WTC11 (cell line): ENCODE measurements at places on chromosomes 13 and 19.

DNA sequence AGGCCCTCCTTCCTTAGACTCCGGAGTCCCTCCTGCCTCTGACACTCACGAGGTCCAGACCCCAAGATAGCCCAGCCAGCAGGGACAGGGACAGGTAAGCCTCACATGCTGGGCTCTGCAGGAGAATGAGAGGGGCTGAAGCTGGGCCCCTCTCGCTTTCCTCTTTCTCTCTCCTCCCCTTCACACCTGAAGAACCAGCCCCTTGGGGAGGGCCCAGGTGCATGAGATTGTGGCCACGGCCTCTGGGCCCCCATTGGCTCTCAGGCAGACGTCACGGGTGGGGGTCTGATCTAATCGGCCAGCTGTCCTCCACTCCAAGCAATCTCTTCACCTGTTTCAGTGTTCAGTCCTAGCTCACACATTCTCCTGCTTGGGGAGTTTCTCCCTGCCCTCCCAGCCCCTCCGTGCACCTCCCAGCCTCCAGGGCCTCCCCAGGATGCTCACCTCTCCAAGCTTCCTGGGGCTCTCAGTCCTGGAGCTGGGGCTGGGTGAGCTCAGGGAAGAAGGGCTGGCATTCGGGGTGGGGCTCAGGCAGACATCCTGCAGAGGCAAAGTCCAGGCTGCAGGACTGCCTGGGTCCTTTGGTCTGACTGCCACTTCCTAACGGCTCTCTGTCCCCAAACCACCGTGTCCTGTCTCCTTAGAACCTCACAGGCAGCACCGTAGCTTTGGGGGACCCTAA lies 2.8 kb downstream of the TMEM150B start:
- no peak for DNase-seq

DNA sequence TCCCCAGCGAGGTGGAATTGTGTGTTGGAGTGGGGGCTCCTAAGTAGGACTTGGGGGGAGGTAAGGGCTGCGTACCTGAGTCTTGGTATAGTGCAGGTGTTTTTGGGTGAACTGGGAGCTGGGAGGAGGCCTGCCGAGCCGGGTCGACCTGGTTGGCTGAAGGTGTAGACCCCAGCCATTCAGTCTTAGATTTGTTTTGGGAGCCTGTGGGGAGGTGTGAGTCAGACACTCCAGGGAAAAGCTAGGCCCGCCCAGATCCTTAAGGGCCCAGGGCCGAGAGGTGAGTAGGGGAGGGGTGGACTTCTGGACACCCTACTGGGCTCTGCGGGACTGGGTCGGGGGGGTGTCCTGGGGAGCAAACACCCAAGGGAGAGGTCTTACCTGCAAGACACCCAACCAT lies 935 bp downstream of the CRB3 start:
- DNase-seq = no peak

- DNase-seq = no peak
Measured at GRCh38 chr19:40754611-40755247, 3.7 kb downstream of the SNRPA start.

- DNase-seq = no peak
Measured at GRCh38 chr19:1318678-1319471, 33.2 kb downstream of the EFNA2 start.

GRCh38 chr13:24270639-24271141 lies 38.7 kb upstream of the C1QTNF9 start:
- DNase-seq = no peak

DNA sequence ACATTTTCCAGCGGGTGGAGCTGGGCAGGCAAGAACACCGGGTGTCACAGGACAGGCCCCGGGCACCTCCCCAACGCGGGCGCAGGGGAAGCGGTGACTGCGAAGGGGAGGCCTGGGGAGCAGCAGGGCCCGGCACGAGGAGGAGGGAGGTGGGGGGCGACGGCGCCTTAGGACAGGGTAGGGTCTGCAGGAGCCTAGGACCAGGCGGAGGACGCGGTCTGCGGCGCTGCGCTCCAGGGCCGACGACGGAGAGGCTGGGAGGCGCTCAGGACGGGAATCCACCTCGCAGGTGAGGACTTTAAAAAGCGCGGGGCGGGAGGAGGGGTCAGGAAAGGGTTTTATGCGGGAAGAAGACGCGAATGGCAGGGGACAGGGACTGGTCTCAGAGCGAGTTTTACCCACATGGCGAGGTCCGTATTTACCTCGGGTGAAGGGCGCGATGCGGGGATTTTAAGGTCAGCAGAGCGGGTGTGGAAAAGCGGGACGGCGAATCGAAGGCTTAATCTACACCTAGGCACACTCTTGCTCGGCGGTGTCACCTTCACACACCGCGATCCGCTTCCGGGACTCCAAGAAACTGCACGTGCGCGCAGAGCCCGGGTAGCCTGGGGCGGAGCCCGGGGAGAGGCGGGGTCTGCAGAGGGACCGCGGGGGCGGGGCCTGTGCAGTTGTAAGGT lies 13.5 kb downstream of the ERVV-2 start:
- peak; percentile 89 for DNase-seq

- no peak for DNase-seq
Measured at GRCh38 chr19:44869733-44870470, 21.2 kb upstream of the TOMM40 start.

GRCh38 chr19:47776568-47776967 lies 1.9 kb upstream of the SELENOW start:
- no peak for DNase-seq

DNA sequence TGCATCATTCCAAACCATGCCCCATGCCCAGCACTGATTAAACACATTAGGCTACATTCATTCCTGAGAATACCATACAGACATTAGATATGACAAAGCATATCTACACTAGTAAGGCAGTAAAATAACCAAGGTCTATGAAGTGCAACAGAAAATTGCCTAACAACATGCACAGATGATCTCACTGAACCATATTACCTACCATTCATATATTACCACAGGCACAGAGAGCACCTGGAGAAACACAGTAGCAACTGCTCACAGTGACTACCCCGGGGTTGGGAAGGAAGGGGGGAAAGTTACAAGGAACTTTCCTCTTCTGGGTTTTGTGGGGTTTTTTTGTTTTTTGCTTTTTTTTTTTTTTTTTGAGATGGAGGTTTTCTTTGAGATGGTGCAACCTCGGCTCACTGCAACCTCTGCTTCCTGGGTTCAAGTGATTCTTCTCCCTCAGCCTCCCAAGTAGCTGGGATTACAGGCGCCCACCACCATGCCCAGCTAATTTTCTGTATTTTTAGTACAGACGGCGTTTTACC lies 669.6 kb downstream of the UQCRFS1 start:
- no peak for DNase-seq

DNA sequence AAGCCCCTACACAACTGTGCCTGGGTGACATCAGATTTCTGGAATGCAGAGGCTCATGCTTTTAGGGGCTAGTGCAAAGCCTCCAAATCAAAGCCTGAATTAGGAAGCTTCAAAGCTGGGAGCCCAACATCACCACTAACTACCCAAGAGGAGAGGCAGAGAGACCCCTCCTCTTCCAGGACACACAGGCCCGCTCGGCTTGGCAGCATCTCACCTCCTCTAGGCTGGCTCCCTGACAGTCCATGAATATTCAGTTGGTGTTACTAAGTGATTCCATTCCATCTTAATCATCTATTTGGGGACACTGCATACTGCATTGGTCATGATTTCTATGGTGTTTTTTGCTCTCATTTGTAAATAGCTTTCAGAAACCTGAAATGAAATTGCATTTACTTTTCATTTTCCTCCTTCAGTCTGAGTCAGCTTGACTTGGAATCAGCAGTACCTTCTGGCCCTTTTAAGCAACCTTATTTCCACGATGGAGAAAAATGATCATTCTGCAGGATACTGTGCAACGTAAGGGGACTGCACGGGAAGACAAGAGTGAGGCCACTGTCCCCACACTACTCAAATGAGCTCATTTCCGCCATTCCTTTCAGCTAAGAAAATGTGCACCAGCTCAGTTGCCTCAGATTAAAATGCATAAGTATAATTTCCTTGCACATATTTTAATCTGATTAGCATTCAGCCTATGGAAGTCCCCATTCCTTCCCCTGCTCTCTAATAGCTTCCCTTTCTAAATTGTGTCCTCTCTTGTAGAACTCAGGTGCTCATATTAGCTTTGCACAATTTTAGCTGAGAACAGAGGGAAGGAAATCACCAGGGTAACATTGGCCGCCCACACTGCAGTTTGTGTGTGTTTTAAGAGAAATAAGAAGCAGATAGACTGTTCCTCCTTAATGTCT lies 219.9 kb downstream of the RFC3 start:
- no peak for DNase-seq

- no peak for DNase-seq
Measured at GRCh38 chr13:92560883-92561282, 665.7 kb upstream of the GPC6 start.

DNA sequence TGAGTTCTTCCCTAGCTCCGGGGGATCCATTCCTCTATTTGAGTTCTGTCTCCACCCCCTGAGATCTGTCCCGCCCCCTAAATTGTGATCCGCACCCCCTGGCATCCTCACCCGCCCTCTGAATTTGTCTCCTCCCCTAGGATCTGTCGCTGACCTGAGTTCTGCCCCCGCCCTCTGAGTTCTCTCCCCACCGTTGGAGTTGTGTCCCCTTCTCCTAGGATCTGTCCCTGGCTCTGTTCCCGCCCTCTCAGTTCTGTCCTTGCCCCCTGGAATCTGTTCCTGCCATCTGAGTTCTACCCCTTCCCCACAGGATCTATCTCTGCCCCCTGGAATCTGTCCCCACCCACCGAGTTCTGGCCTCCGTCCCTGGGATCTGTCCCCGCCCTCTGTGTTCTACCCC lies 1.0 kb upstream of the SLC17A7 start:
- DNase-seq = peak; percentile 67

GRCh38 chr13:113666329-113666670 lies 719 bp upstream of the GRK1 start:
- no peak for DNase-seq

DNA sequence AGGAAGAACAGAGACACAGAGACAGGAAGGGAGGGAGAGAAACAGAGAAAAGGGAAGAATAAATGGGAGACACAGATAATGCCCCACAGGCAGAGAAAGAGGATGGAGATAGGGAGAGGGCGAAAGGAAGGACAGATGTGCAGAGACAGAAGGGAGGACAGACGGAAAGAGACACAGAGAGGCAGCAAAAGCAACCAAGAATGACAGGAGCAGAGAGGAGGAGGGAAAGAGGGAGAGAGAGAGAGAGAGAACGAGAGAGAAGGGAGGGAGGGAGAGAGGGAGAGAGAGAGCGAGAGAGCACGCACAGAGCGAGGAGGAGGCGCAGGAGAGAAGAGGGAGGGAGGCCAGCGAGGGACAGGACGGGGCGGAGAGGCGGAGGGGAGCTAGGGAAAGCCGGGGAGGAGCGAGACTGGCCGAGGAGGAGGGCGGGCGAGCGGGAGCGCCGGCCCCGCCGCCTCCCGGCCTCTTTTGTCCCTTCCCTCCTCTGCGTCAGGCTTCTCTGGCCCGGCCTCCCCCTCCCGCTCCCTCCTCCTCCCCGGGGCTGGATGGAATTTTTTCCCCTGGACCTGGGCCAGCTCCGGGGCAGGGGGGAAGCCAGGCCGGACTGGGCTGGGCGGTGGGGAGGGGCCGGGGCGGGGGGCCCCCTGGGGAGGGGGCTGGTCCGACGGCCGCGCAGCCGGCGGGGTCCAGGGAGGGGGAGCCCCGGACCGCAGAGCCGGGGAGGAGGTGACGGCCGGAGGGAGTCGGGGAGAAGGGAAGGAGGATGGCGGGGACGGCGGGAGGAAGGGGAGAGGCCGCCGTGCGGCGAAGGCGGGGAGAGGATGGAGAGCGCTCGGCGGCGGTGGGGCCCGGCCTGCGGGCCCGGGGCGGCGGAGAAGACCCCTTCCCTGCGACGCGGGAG lies 4.2 kb upstream of the SPACA6 start:
- peak; percentile 81 for DNase-seq

- DNase-seq = no peak
Measured at GRCh38 chr13:50889317-50889716, 20.3 kb upstream of the RNASEH2B start.

DNA sequence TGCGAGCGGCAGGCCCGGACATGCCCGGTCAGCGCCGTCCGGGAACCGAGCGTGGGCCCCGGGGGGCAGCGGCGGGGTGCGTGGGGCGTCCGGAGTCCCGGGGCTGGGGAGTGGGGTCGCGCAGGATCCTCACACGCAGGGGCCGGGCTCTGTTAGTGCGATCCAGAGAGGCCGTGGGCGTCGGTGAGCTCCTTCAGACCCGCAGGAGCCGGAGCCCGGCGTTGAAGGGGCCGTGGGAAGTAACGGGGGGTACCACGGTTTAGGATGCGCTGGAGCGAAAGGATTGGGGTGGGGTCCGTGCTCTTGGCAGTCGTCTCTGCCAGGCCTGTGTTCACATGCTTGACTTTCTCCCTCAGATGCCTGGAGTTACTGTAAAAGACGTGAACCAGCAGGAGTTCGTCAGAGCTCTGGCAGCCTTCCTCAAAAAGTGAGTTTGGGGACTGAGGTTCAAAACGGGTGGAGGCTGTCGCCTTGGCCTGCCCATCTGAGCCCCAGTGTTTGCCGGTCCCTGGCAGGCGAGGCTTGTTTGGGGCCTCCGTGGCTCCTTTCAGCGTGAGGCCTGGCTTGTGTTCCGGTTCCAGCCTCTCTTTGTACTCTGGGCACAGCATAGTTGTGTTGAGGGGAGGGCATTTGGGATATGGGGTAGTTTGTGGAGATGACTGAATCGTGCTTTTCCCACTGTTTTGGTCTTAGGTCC lies 512 bp downstream of the RPS19 start:
- DNase-seq = no peak

- DNase-seq = no peak
Measured at GRCh38 chr13:28707629-28708427, 10.9 kb downstream of the SLC46A3 start.

- DNase-seq = no peak
Measured at GRCh38 chr13:49608651-49609331, 19.5 kb upstream of the ARL11 start.

DNA sequence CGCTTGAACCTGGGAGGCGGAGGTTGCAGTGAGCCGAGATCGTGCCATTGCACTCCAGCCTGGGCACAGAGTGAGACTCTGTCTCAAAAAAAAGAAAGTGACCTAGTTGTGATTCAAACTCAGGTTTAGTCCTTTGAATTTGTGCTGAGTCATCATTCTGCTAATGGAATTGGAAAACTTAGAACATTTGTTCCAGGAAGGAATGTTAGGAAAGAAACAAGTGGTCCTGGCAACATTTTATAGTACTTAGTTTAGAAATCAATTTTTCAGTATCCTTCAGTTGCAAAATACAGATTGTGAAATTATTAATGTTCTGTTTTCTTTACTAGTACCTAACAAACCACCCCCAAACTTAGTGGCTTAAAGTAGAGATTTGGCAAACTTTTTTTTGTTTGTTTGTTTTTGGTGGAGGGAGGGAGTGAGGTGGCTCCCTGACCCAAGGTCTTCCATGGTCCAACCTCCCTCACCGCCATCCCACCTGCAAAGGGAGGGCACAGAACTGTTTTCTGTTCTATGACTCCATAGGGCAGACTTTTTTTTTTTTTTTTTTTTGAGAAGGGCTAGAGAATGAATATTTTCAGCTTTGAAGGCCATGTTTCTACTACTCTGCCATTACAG lies 9.2 kb upstream of the SULT2A1 start:
- DNase-seq = no peak

GRCh38 chr19:58304255-58304654 lies 922 bp upstream of the ERVK3-1 start:
- no peak for DNase-seq

DNA sequence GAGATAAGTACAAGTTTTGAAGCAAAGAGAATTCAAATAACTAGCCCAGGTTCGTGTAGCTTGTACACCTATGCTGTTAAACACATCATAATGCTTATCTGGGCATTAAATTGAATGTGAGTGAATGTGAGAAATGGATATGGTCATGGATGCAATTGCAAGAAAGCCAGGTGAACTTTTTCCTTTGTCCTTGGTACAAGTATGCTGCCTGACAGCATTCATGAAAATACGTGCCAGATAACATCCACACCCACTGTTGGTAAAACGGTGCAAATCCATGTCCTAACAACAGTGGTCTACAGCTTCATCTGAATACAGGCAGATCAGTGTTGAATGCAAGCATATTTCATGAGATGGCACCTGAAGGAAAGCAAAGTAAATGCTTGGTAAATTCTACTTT lies 122.2 kb downstream of the STOML3 start:
- DNase-seq = no peak
